ENCODE measurements at places on chromosomes 11 and 22.

DNA sequence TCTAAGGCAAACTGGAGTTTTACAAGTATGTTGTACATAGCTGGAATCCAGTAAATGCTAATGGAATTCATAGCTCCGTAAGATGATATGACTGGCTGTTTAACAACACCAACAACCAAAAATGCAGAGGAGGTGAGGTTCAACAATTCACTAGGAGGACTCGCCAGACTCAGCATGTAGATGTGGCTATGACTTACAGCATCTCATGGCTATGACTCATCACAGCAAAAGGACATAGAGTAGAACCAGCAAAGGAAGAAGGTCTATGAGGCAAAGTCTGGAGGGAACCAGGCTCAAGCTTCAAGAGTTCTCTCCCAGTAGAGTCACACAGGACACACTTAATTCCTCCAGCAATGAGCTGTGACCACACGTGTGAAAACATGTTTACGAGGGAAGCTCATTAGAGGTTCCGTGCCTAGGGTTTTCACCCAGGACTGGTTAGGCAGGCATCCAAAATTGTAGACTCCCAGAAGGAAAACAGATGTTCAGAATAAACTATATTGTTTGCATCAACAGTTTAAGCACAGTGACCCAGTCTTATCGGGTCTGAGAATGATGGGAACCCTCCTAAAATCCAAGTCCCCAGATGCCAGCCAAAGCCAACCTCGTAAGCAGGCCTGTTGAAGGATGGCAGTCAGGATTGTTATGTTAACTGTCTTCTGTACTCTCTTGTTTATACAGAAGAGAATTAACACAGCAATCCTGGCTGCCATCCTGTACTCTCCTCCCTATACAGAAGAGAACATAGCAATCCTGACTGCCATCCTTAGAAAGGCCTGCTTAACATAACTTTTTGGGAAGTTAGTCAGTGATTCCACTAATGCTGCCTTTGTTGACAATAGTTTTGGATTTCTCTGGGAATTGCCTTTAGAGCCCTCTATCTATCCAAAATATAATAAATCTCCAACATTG lies 116.6 kb downstream of the LARGE1 start:
- DNase-seq, result no peak

DNA sequence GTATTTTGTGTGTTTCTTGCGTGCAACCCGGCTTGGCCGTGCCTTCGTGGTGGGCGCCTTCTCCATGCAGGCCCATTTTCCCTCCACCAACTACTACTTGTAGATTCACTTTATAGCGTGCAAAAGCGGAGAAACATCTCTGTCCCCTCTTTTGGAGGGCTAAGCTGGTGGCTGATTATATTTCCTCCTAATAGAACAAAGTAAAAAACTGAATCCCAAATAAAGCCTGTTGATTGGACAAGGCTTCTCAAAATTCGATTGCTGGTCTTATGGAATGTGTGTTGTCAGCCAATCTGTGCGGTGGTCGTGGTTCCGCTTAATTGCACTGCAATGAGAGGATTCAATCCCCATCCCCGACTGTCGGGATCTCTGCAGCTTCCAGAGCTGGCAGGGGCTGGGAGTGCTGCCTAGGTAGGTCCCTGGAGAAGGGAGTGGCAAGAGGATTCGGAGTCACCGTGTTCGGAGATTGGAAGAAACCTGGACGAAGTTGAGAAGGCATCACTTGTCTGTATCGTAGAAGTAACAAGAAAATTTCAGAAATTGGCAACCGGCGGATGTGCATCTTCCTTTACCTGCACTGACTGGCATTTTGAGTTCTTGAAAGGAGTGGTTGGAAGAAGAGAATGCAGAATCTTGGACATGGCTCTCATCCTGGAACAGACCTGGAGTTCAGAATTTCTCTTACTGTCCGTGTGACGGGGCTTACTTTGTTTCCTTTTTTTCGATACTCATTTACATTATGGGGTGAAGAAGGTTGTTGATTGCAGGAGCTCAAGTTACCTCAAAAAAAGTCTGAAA lies 1.1 kb downstream of the HMGXB4 start:
- peak; percentile 34 for DNase-seq

GRCh38 chr11:100932474-100933100 lies 197.0 kb downstream of the PGR start:
- peak; percentile 33 for DNase-seq

GRCh38 chr11:74749965-74750296 lies 1.3 kb downstream of the RNF169 start:
- DNase-seq, result no peak

GRCh38 chr11:59173080-59173963 lies 1.4 kb downstream of the DTX4 start:
- DNase-seq, result peak; percentile 62

GRCh38 chr11:60739114-60739513 lies 14.6 kb downstream of the MS4A18 start:
- no peak for DNase-seq

All from left kidney (tissue), 8 donors.